Activated CD4-positive, alpha-beta T cell treated with anti-CD3 and anti-CD28 coated beads, Interleukin-2, amount 50 U/mL, for 48 hours (primary cell): ENCODE measurements at places on chromosomes 11 and 22.
A peak's percentile ranks its signal among the peaks of the same experiment; 100 is the strongest.

- DNase-seq: no peak
Observed at GRCh38 chr11:43874738-43875137, 5.9 kb upstream of the ALKBH3 start.

DNA sequence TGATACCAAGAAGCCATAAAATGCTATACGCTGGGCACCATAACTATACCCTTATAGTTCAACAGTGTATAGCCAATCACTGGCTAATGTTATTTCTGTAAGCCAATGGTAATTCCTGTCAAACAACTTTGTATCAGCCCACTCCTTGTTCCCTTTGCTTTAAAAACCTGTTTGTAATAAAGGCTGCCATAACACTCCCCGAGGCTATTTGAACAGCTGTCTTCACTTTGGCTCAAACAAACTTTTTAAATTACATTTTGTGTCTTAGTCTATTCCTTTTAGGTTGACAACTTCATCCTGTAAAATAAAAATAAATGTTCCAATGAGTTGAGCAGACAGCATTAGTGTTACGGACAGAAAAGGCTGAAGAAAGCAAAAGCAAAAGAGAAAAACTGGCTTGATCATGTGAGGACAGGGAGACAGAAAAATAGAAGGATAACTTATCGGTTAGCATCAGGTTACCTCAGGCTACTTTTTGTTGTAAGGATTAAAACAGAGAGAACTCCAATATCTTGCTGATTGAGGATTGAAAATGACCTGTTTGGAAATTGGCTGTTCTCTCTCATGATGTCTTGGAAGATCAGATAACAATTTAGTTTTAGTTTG lies 95.0 kb downstream of the AASDHPPT start:
- DNase-seq: no peak

GRCh38 chr22:41682033-41682807 lies 6.4 kb downstream of the SNU13 start:
- DNase-seq: peak; percentile 87

- DNase-seq: no peak
Observed at GRCh38 chr11:122741613-122742300, 86.2 kb downstream of the UBASH3B start.
